Stimulated activated CD8-positive, alpha-beta memory T cell treated with anti-CD3 and anti-CD28 coated beads, Interleukin-7, amount 100 ng/mL, for 24 hours (primary cell): ENCODE measurements at places on chromosomes 13 and 19.

DNA sequence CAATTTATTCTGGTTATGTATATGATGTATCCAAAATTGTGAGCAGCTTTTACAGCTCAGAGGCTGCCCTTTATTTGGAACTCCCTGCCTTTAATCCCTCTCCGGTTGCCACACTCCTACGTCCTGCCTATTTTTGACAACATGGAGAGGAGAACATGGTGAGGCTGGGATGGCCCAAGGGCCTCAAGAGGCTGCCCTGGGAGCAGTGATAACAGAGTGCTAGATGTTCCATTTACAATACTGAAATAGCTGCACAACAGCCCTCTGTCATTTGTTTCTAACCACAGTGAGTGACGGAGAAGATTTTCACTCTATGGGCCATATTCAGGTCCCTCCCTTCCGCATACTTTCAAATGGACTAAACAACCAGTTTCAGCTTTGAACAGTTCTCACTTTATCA is 33.4 kb downstream of the STARD13 start:
- no peak for DNase-seq

DNA sequence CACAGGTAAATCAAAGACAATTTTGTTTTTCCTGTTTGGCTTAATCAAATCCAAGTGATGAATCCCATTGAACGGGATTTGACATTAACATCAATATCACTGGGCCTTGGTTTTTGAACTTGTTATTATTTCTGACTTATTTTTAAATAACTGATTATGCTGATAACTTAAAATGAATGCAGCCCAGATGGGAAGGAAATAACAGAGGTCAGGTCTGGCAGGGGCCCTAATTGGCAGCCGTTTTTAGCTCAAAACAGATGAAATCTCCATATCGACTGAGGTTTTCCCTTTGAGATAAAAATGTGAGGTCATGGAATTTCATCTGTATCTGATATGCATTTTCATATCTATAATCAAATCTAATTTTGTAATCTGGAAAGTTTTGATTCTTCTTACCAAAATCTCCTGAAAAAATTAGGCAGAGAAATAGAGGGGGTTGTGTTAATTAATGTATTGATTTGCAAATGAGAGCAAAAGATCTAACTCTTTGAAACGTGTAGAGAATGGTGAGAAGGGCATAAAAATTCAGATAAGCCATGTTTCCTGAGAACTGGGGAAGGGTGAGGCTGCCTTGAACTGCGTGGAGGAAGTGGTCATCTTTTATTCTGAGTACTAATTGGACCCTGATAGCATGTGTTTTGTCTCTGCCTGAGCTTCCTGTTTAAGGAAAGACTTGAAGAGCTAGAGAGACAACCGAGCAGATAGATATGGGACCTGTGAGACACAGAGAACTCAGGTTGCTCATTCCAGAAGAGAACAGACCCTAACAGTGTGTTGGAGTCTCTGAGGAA is 98.2 kb upstream of the C1QTNF9B start:
- no peak for DNase-seq

- DNase-seq = no peak
These were observed 118.7 kb upstream of the TSC22D1 start for GRCh38 chr13:44694842-44695241.

DNA sequence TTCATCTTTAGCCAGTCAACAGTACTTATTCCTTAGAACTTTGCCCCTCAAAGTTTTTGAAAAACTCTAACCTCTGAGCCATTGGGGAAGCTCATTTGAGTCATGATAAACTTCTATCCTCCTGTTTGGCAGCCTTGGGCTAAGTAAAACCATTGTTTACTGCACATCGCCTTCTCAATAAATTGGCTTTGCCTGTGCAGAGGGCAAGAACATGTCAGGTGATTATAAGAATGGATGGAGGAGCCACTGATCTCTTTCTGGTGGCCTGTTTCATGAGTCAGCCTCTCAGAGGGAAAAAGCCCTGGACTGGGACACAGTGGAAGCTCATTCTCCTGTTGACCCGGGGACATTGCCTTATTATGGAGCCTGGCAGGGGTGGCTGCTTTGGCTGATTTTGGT is 19.4 kb upstream of the PSG4 start:
- DNase-seq = no peak

DNA sequence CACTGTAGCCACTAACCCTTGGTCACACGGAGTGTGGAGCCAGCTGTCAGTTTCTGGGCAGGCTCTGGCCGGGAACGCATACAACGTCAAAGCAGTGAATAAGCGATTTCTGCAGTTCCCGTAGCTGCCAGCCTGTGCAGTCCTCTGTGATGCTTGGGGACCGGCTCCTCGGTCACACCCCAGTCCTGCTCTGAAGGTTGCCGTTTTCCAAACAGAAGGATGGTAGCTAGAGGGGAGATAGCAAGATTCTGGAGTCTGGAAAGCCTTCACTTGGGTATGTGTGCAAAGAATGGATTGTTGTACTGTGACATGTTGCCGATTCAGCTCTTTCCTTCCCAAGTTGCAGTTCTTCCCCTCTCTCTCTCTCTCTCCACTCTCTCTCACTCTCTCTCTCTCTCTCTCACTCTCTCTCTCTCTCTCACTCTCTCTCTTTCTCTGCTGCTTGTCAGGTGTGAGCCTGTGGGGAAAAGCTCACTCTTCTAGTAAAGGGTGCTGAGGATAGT is 38.7 kb upstream of the C1QTNF9 start:
- DNase-seq = no peak

GRCh38 chr19:708154-709143 is at the start of gene PALM:
PALM (plus strand) TSS chr19:708935; CDS start chr19:709147, 212 bp downstream.
- no peak for DNase-seq

- DNase-seq = no peak
These were observed 173.9 kb upstream of the SERP2 start for GRCh38 chr13:44199627-44200207.

GRCh38 chr13:102620516-102620915 is 23.7 kb downstream of the TPP2 start:
- no peak for DNase-seq

DNA sequence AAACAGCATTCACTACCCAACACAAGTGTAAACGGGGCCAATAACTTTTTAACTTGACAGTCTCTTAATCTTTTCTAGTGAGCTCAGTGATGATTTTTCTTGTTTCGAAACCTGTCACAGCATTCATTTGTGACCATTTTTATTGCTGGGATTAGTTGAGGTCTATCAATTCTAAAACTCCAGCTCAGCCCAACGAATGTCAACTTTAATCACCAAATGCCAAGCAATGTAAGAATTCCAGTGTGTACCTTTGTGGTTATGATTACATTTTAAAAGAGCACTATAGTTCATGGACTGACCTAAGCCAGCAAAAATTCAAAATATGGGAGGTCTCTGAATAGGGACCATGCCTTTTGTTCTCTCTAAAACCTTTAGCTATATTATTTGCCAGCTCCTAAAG is 694.3 kb upstream of the SGCG start:
- no peak for DNase-seq
